ENCODE measurements at places on chromosomes 11 and 22.

DNA sequence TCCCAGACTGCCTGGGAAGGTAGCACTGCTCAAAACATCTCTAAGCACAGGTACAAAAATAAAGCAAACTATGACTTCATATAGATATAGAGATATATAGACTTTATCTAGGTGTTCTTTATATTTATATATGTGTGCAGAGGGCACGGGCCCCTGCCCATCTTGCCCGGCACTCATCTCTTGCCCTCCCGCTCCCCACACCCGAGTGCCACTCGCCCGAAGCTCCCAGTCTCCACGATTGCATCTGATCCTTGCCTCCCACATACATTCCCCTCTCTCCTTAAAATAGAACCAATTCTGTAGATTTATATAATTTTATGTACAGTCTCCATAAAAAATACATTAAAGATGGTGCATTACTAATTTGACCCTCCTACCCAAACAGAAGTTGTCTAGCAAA, 55.5 kb downstream of the IGSF9B start:
- no peak for DNase-seq

DNA sequence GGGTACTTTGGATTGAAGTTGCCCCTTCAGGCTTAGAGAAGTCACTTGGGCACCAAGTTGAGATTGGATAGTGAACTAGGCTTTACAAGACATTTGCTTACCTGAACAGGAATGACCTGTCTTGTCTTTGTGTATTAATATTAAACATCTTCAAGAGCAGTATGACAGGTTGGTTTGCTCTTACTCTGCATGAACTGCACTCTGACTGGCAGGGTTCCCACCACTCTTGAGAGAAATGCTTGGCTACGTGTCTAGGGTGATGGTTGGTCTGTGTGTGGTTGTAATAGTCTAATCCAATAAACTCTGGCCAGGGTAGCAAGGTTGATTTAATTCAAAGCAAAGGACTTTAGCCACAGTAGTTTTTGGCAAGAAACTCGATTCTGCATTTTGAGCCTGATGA, 20.1 kb upstream of the SPTBN2 start:
- no peak for DNase-seq

- DNase-seq, result no peak
Measured at GRCh38 chr11:73510877-73511276, 87.0 kb downstream of the FAM168A start.

DNA sequence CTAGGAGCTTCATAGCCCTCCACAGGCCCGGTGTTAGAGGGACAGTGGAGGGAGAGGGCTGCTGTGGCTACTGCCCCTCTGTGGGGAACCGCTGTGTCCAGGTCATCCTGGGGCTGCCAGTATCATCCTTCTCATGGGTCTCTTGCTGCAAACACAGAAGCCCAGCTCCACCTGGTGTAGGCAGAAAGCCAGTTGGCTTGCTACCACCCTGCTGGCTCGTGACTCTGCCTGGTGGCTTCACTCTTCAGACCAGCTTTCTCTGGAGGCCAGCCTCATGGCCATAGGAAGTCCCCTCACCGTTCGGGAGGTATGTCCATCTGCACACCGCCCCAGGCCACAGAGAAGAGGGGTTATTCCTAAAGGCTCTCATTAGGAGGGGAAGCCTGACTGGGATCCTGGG, 19.4 kb upstream of the SUSD2 start:
- no peak for DNase-seq

Data from activated T-cell treated with anti-CD3 and anti-CD28 coated beads, Interleukin-2, amount 50 U/mL, for 24 hours (primary cell).